Cerebellum (tissue), 4 donors: ENCODE measurements at places on chromosomes 3 and 15. TPM values are rescaled to one million over a fixed set of nuclear protein-coding genes. Genes with fewer than 3 reads are reported as not detected.

Gene PIF1
- total RNA-seq, result 5.3 TPM

GRCh38 chr3:113226491-113226890 is 15.1 kb downstream of the BOC start:
- no peak for DNase-seq

DNA sequence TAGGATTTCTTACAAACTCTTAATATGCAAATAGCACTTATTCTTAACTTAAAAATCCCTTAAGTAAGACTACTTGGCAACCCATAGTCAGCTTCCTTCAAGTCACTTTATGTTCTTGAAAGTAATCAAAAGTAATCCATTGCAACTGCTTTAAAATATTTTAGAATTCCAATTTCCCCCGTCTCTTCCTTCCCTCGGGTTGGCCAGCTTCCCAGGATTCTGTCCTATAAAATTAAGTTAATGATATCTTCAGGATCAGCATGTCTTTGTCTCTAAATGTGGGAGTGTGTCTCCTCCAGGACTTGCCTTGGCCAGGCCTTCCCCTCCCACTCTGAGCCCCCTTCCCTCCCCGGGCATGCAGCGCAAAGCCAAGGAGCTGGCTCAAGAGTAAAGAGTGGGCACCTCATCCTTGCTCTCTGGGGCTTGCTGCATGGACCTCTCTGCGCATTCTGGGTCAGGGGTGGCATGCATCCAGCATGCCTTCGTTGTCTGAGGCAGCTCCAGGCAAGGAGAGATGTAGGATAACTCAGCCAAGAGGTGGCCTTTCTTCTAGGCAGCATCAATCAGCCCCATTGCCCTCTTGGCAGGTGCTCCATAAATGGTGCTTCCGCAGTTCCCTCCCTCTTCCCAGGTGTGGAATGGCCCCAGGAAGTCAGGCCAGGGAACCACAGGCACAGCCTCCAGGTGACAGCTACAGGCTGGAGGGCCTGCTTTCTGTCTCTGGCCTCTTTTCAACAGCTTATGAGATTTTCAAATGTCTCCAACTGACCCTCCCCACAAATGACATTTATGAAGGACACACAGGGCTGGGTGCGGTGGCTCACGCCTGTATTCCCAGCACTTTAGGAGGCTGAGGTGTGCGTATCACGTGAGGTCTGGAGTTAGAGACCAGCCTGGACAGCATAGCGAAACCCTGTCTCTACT is 108.7 kb upstream of the ALDH1A3 start:
- no peak for DNase-seq

DNA sequence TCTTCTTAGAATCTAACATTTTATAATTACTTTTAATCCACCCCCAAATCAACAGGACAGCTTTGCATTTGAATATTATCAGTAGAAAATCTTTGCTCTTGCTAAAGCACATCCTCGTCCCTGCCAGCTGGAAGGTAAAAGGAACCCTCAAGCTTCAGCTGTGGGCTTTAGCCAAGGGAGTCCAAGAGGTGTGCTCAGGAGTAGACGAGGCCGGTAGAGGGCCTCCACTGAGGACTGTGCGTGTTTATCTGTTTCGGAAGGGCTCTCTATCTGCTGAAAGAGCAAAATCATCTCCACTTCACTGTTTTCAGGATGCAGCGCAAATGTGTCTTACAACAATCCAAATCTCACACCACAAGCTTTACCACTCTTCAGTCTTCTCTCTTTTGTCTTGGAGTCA is 257.4 kb upstream of the IL12A start:
- DNase-seq, result no peak
